Activated naive CD4-positive, alpha-beta T cell (primary cell): ENCODE measurements at places on chromosomes 5 and 9.

- no peak for DNase-seq
Measured at GRCh38 chr5:82719368-82719767, 357.8 kb downstream of the TMEM167A start.

GRCh38 chr5:149381261-149381985 lies 2.3 kb upstream of the IL17B start:
- DNase-seq, result no peak

- no peak for DNase-seq
Measured at GRCh38 chr5:150624334-150625163, 15.9 kb upstream of the SYNPO start.

DNA sequence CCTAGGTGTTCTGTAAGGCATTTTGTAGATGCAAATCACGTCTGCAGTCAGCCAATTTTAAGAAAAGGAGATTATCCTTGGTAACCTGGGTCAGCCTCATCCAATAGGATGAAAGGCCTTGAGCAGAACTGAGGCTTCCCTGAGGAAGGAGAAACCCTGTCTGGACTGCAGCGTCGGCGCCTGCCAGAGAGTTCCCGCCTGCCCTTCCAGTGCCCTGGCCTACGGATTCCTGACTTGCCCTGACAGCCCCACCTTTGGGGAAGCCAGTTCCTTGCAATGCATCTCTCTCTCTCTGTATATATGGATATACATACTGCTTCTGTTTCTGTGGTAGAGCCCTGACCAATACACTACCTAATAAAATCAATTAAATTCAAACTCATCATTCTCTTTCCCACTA lies 66.2 kb upstream of the RUFY1 start:
- DNase-seq, result no peak

GRCh38 chr9:69120380-69121154 lies 53.5 kb upstream of the TJP2 start:
- DNase-seq, result no peak

- DNase-seq, result no peak
Measured at GRCh38 chr9:20552874-20553557, 69.3 kb downstream of the MLLT3 start.

DNA sequence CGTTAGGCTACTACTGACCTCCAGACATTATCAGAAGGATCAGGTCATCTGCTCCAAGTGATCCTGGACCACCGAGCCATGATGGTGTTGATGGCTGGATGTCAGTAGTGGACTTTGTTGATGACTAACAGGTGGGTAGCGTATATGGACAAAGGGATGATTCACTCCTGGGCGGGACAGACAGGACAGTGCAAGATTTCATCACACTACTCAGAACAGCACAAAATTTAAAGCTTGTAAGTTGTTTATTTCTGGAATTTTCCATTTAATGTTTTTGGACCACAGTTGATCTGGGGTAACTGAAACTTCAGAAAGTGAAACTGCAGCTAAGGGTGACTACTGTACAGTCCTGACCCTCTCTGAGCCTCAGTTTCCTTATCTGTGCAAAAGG lies 12.7 kb downstream of the PDGFRB start:
- no peak for DNase-seq

- DNase-seq, result no peak
Measured at GRCh38 chr9:87545858-87546257, 48.2 kb downstream of the DAPK1 start.

GRCh38 chr5:67262206-67262605 lies 65.6 kb upstream of the CD180 start:
- no peak for DNase-seq

GRCh38 chr5:72244862-72245371 lies 75.1 kb downstream of the MRPS27 start:
- DNase-seq, result no peak

GRCh38 chr5:39442991-39443390 lies 18.2 kb upstream of the DAB2 start:
- DNase-seq, result no peak

- DNase-seq, result no peak
Measured at GRCh38 chr9:121840838-121841760, 189.7 kb downstream of the DAB2IP start.

DNA sequence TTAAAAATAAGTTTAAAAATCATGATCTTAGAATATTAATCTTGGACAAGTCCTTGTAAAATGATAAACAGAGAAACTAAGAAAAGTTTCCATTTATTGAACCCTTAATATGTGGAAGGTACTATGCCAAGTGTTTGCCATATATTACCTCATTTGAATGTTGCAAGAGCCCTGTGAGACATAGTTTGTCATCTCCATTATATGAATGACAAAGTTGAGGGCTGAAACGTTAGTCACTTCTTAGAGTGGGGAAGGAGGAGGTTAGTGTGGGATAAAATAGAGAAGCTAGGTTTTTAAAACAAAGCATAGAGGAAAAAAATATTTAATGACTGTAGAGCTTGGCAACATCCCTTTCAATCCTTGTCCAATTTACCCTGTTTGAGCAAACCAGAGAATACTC lies 2.0 kb downstream of the TNC start:
- no peak for DNase-seq

- DNase-seq, result no peak
Measured at GRCh38 chr5:68894673-68895072, 199.1 kb upstream of the SLC30A5 start.

DNA sequence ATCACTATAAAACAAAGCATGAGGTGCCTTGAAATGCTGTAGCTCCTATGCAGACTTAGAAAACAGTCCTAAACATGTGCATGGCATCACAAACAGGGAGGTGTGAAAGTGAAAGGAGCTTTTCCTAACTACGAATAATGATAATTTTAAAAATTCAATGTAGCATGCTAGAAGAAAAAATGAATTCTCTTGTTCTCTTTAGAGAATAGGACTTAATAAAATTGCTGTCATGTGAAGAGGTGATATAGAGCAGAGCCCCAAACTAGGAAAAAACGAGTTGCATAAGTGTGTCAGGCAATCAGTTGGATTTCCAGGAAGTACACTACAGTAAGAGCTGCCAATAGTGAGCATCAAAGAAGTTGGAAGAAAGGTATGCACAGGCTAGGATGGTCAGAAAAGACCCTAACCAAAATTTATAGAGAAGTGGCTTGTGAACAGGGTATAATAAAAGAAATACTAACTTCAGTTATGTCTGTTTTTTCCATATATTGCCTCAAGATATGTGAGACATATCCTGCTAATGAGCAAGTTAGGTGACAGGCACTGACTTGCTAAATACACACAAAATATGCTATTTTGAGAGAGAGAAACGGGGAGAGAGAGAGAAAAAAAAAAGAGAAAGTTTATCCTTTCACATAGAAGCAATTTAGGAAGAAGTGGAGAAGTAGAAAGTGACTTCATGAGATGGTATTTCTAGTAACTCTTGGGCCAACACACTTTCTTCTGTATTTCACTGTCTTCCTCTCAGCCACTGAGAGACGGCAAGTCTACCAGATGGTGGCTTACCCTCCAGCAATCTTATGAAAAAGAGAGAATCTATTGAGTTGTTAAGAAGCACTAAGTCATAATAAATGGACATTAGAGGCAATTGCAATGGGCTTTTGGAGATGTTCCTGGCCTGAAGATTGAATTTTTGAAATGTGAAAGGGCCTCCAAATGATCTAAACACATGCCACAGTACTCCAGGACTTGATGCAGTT lies 18.0 kb downstream of the ITGA2 start:
- DNase-seq, result no peak

DNA sequence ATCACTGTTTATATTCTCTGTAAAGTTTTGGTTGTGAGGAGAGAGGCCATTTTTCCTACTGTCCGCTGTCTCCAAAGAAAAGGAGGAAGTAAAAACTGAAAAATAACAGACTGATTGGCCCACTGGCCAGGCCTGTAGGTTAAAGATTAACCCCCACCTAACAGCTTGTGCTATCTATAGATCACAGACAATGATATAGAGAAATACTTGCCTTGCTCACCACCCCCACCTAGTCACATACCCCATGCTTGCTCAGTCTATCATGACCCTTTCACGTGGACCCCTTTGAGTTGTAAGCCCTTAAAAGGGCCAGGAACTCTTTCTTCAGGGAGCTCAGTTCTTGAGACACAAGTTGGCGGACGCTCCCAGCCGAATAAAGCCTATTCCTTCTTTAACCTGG lies 357.4 kb downstream of the PRDM9 start:
- DNase-seq, result no peak

DNA sequence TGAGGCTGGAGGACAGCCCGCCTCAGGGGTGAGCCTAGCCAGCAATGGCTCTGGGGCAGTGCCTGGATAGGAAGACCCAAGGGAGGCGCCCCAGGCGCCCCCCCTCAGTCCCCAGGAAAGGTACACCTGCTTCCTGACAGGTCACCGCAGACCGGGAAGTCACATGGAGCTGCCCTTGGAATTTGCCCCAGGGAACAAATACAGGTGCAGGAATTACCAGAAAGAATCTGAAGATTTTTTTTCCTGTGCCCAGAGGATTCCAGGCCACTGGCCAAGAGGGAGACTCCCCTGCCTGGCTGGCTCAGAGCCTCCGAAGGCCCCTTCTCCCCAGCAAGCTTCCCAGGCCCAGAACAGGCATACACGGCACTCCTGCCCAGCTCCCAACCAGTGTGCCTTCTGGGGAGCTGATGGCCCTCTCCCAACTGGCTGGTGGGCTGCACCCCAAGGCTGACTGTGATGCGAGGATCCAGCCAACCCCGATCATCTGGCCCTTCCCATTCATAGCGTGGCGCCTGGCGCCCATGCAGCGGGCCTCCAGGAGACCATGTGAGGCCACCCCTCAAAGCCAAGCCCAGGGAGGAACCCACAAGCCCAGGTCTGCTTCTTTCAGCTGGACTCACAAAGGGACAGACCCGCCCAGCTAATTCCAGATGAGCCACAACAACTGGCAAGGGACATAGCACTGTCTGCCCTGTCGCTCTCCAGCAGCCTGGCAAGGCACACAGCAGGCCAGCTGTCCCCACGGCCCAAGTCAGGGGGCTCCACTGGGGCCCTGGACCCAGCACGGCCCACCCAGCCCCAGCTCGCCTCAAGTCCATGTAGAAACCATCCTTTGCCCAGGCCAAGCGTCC lies 2.3 kb downstream of the TPRN start:
- no peak for DNase-seq

DNA sequence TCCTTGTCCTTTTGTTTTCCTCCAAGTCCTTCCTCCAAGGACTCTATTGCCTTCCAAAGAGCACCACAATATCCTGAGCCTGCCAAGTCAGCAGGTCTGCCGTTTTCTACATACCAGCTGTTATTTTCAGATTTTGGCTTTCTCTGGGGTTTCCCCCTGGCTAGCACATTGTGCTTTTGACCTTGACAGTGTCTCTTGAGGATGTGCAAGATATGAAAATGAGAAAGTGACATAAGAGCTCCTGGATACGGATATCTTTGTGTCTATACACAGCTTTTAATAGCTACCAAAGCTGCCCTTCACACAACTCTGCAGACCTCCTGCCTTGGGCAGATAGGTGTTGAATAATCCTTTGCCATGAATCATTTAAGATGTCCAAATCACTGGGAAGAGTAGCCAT lies 67.0 kb downstream of the HAPLN1 start:
- no peak for DNase-seq

- no peak for DNase-seq
Measured at GRCh38 chr9:89183146-89183545, 4.5 kb upstream of the SHC3 start.

GRCh38 chr9:13443346-13444244 lies 164.1 kb upstream of the MPDZ start:
- no peak for DNase-seq

GRCh38 chr5:173886150-173886549 lies 2.0 kb upstream of the CPEB4 start:
- DNase-seq, result no peak

DNA sequence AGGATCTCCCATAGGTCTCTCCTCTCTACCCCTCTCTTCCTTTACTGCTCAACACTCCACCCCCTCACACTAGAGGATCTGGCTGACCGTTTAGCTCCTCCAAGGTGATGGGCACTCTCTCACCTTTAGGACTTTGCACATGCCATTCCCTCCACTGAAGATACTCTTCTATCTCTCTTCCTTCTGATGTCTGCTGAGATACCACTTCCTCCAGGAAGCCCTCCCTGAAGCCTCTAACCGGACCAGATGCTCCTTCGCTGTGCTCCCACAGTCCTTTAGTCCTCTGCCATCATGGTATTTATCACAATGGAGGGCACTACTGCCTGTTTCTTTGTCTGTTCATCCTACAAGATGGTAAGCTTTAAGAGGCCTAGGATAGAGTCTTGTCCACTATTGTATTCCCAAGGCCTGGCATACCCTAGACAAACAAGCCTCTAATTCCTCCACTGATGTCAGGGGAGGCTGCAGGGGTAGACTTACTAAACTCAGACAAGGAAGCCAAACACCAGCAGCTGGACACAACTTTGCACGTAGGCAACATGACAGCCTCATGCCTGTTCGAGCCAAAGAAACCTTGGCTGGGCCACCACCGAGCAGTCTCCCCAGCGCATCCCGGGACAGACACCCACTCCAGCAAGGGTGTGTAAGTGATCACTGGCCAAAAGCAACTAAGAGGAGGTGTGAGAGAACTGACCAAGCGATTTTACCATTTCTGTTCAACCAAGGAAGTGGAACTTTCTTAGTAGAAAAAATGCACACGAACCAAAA lies 20.2 kb downstream of the ORM2 start:
- no peak for DNase-seq

GRCh38 chr5:63050916-63051315 lies 472.3 kb downstream of the LRRC70 start:
- DNase-seq, result no peak

GRCh38 chr9:123996731-123997421 lies 14.7 kb upstream of the LHX2 start:
- DNase-seq, result no peak

DNA sequence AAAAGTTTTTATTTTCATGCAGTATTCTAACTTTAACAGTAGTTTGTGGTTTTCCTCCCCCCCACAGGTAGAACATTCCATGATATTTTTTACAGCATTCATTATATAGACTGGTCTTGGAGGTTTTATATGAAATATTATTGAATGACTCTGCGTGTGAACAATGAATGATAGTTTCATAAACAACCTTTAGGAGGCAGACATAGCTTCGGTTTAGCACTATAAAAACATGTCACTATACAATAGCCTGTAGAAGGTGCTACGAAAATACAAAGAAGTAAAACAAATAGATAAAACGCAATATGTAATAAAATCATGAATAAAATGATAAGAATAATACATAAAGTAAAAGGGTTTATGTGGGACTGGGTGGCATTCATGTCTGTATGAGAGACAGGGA lies 8.5 kb downstream of the KLF4 start:
- DNase-seq, result no peak

GRCh38 chr5:156328766-156329165 lies 1.8 kb downstream of the SGCD start:
- no peak for DNase-seq

GRCh38 chr5:76269932-76270610 lies 133.0 kb upstream of the IQGAP2 start:
- DNase-seq, result no peak

DNA sequence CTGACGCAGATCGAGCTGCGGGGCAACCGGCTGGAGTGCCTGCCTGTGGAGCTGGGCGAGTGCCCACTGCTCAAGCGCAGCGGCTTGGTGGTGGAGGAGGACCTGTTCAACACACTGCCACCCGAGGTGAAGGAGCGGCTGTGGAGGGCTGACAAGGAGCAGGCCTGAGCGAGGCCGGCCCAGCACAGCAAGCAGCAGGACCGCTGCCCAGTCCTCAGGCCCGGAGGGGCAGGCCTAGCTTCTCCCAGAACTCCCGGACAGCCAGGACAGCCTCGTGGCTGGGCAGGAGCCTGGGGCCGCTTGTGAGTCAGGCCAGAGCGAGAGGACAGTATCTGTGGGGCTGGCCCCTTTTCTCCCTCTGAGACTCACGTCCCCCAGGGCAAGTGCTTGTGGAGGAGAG lies 4.6 kb upstream of the PHYHD1 start:
- no peak for DNase-seq

GRCh38 chr9:137707361-137707760 lies 88.6 kb downstream of the EHMT1 start:
- DNase-seq, result no peak

GRCh38 chr9:89522261-89522958 lies 24.5 kb upstream of the SEMA4D start:
- peak; percentile 65 for DNase-seq
